ENCODE measurements at places on chromosomes 11 and 22.

- DNase-seq: peak; percentile 47
Measured at GRCh38 chr22:49951678-49951985, 8.9 kb upstream of the PIM3 start.

DNA sequence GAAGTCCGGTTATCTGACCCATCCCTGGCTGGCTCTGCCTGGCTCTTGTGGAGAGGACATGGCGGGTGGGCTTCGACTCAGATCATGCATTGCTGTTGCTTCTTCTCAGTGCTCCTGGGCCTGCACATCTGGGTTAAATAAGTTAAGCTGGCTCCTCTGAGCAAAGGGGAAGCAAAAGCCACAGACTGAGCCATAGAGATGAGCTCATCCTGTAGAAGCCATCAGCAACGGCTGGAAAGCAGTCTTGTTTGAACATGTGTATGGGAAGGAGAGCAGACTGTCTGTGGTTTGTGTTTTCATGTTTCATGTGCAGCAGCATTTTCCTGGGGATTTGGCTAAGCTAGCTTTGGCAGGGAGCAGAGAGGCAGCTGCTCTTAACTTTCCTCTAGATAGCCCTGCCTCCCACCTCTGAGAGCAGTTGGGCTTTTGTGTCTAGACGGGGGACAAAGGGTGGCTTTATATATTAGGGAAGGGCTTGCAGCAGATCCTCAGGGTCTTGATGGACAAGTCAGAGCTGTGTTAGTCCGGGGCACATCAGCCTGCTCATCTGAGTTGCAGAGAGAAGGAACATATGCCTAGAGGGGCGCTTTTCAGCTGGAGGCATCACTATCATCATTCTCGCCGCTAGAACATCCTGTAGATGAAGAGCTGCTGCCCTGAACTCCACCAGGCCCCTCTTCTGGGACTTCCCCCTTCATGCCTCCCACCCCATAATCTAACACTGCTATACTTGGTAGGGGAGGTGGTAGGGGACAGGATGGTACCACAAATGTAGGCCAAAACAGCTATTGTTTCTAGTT is 14.9 kb downstream of the DCPS start:
- DNase-seq: no peak

GRCh38 chr11:78744202-78744601 is 169.5 kb upstream of the NARS2 start:
- DNase-seq: no peak

DNA sequence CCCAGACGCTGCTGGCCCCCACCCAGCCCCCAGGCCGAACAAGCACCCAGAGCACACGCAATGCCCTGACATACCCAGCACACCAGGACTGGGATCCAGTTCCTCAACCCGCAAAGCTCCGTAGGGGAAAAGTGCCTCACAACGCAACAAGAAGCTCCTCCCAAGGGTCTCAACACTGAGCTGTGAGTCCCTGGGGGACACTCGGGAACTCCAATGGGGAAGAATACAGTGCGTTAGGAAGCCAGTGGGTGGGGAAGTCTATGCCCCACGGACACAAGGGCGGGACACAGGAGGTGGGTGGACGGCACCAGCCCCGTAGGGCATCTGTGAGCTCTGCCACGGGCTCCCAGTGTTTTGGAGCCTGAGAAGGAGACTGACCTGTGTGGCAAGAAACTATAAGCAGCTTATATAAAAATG is 1.6 kb downstream of the DEAF1 start:
- no peak for DNase-seq

DNA sequence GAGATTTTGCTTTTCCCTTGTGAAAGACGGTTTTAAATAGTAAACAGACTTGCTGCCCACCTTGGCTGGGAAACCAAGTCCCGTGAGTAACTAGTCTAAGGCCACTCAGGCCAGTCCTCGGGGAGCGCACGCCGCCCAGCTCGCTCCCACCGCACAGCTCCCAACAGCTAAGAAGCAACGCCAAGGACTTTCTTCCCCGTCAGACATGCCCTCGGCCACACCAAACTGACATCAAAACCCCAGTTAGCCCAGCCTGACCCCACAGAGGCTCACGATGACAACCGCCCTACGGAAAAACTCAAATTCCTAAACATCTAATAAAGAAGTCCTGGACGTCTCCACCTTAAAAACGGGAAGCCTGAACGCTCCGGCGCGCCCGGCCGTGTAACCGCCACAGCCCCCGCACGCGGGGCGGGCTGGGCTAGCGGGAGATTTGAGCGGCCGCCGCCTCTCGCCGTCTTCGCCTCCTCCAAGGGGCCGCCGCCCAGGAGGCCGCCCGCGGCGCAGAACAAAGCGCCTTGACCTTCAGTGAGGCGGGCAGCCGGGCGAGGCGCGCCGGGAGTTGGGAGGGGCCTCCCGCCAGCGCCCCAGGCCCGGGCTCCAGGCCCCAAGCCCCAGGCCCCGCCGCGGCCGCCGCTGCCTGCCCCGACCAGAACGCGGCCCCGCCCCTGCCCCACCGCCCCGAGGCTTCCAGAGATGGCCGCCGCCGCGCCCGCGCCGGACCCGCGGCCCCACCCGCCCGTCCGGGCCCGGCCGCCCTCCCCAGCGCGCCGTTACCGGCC is 486 bp downstream of the NAP1L4 start:
- DNase-seq: no peak

DNA sequence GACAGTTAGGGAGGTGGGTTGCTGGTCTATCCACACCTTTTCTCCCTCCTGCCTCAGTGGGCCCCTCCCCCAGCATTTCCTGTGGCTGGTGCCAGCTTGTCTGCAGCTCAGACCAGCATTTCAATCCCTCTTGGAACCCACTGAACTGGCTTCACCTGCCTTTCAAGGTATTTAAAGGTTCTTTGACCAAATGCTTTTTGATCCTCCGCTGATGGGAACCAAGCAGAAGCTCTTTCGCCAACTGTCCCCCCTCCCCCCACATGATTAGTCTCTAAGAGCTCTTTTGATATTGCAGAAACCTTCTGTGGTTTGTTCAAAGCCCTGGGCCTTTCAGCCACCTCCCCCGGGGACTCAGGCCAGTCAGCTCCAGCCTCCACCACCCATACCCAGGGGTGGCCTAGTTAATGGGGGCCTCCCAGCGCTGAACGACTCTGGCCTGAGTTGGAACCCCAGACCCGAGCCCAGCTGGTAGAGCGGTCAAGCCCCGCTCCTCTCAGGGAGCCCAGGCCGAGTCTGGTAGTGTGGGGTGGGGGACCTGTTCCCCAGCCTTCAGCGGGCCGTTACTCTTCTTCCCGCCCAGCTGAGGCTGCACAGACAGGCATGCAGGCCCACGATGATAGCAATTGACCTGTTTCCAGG is 6.0 kb upstream of the SYT7 start:
- no peak for DNase-seq

DNA sequence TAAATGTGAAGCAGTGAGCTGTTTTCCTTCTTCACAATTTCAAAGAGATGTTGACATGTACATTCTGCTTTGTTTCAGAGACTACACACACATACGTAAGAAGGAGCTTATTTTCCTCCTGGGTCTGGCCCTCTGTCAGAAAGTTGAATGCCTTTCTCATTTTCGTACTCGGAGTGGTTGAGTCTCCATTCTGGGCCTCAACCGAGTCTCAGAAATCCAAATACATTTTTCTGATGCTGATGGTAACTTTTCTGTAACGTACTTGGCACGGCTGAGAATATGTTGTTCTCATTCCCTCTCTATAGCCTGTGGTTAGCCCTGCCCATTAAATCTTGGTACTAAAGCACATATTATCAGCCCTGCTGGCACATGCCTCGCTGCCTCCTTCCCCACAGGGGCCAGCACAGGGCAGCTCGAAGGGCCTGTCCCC is 25.3 kb downstream of the PARVA start:
- no peak for DNase-seq
